Stimulated activated memory B cell treated with anti-CD40 and anti-IgM and Interleukin-4, amounts not matched to agents 10 μg/mL and 1 μg/mL and 100 μg/mL, for 72 hours (primary cell): ENCODE measurements at places on chromosomes 12 and 14.

GRCh38 chr14:61111209-61111665 is 130.2 kb downstream of the SLC38A6 start:
- H3K4me1 ChIP-seq, result peaks cover 6% of the 10 kb centered on the region
- no peak for ATAC-seq
- H3K27me3 ChIP-seq, result peaks cover 20% of the 10 kb centered on the region
- H3K36me3 ChIP-seq, result peaks cover 16% of the 10 kb centered on the region

- ATAC-seq, result peak; percentile 90
- H3K27ac ChIP-seq, result no peak overlapping the region
- peaks cover 18% of the 10 kb centered on the region for H3K4me1 ChIP-seq
- H3K27me3 ChIP-seq, result peaks cover 43% of the 10 kb centered on the region
- no peaks in the 10 kb centered on the region for H3K36me3 ChIP-seq
These were observed 90.2 kb downstream of the NTN4 start for GRCh38 chr12:95700316-95700785.

- no peaks in the 10 kb centered on the region for H3K36me3 ChIP-seq
- H3K4me1 ChIP-seq, result no peaks in the 10 kb centered on the region
- H3K4me3 ChIP-seq, result no peak overlapping the region
- H3K27me3 ChIP-seq, result peaks cover 8% of the 10 kb centered on the region
These were observed 258.8 kb upstream of the USP15 start for GRCh38 chr12:62001424-62001823.

- peaks cover 13% of the 10 kb centered on the region for H3K36me3 ChIP-seq
- H3K4me3 ChIP-seq, result peak overlapping the region; percentile 46
- H3K27me3 ChIP-seq, result no peaks in the 10 kb centered on the region
- no peak overlapping the region for H3K27ac ChIP-seq
These were observed 8.5 kb downstream of the AMN start for GRCh38 chr14:102930753-102931579.

GRCh38 chr12:82682326-82682725 is 4.4 kb upstream of the TMTC2 start:
- ATAC-seq, result no peak
- no peaks in the 10 kb centered on the region for H3K36me3 ChIP-seq
- H3K4me3 ChIP-seq, result no peak overlapping the region
- no peak overlapping the region for H3K27ac ChIP-seq

DNA sequence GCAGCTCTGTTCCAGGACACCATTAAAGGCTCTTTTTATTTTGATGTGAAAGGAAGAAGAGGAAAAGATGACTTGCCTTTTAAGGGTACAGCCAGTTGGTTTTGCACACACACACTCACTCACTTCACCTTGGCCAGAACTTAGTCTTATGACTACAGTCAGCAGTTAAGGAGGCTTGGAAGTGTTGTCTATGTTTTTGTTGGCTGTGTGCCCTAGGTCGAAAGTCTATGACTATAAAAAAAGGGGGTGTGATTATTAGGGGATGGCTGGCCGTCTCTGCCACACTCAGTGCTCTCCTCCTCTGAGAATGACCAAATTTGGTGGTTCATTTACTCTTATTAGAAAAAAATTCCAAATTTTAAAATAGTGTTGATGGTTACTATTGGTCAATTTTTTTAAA is 139.5 kb upstream of the OTX2 start:
- ATAC-seq, result no peak
- peaks cover 10% of the 10 kb centered on the region for H3K27me3 ChIP-seq
- H3K27ac ChIP-seq, result no peak overlapping the region
- no peaks in the 10 kb centered on the region for H3K4me1 ChIP-seq
- no peak overlapping the region for H3K4me3 ChIP-seq

DNA sequence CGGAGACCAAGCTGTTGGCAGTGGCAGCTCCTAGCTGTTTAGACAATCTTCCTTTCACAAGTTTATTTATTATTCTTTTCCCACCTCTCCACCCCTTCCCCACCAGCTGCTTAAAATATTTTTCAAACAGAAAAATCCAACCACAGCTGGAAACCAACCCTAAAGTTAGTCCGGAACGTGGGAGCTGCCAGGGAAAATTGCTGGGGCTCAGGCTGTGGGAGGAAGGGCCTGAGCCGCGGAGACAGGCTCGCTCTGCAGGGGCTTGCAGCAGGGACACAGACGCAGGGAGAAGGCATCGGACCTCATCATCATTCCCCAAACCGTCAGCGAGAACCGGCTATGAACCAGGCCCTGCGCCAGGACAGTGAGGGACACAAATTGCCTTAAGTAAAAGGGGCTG is 16.1 kb upstream of the TMEM106C start:
- H3K27me3 ChIP-seq, result peaks cover 51% of the 10 kb centered on the region
- no peak for ATAC-seq
- no peak overlapping the region for H3K4me3 ChIP-seq
- no peaks in the 10 kb centered on the region for H3K36me3 ChIP-seq

GRCh38 chr12:67456431-67456901 is 187.3 kb downstream of the CAND1 start:
- no peak overlapping the region for H3K4me3 ChIP-seq
- no peaks in the 10 kb centered on the region for H3K27me3 ChIP-seq
- peaks cover 25% of the 10 kb centered on the region for H3K4me1 ChIP-seq
- H3K27ac ChIP-seq, result no peak overlapping the region

- H3K27ac ChIP-seq, result no peak overlapping the region
- peaks cover 6% of the 10 kb centered on the region for H3K4me1 ChIP-seq
- H3K27me3 ChIP-seq, result no peaks in the 10 kb centered on the region
- ATAC-seq, result no peak
- peaks cover 5% of the 10 kb centered on the region for H3K36me3 ChIP-seq
- H3K4me3 ChIP-seq, result no peak overlapping the region
These were observed 296.1 kb downstream of the AKAP6 start for GRCh38 chr14:32625211-32625610.

- H3K27me3 ChIP-seq, result peaks cover 8% of the 10 kb centered on the region
- H3K27ac ChIP-seq, result no peak overlapping the region
- ATAC-seq, result no peak
- H3K4me3 ChIP-seq, result no peak overlapping the region
- H3K36me3 ChIP-seq, result no peaks in the 10 kb centered on the region
These were observed 17.7 kb upstream of the STXBP6 start for GRCh38 chr14:25067600-25067999.

DNA sequence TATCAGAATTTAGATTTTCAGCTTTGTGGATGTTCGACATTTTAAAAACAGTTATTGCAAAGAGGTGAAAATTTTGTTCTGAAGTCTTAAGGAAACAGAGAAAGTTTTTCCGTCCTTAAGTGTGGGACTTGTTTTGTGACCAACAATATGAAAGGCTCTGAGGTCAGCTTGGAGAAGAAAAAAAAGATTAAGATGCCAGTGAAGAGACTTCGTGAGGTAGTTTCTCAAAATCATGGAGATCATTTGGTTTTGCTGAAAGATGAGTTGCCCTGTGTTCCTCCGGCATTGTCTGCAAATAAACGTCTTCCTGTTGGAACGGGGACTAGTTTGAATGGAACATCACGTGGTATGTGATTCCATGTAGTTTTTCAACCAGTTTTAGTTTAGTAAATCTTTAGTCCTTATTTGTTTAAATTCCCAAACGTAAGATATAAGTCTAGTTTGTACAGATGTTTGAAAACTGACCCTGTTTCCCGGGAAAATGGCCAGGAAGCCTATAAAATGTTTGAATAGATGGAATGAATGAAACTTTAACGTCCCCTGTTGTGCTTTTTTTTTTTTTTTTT is 682 bp downstream of the KIAA0586 start:
- H3K4me1 ChIP-seq, result peaks cover 29% of the 10 kb centered on the region
- H3K4me3 ChIP-seq, result peak overlapping the region; percentile 80
- H3K27ac ChIP-seq, result peak overlapping the region; percentile 93
- no peak for ATAC-seq
- H3K36me3 ChIP-seq, result peaks cover under 1% of the 10 kb centered on the region

DNA sequence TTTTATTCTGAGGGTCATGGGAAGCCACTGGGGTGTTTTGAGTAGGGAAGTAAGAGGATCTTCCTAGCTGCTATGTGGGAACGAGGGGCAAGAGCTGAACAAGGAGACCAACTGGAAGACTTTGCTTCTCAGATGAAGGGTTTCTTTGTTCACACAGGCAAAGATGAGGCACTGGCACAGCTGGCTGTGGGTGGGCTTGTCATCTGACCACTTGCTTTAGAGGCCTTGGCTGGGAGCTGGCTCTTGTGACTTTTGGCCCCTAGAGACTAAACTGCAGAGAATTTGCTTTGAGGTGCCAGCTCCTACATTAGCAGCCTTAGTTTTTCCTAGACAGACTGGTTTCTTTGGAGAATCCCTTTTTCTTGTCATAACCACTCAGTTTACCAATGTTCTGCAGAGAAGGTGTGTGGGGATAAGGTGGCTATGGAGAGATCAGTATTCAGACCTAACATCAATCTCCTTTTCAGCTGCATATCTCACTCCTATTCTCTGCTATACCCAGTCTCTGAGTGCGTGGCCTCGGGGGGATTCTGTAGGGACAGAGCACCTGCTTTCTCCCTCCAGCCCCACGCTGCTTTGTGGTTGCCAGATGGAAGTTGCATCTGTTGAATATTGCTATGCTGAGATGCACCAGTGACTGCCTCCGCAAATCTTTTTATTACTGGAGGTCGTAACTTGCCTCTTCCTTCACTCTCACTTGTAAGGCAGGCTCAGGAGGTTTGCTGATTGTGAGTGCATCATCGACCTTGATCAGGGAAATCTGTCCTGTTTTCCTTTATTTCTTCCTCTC is 12.7 kb downstream of the PPP2R5C start:
- H3K36me3 ChIP-seq, result no peaks in the 10 kb centered on the region
- H3K4me1 ChIP-seq, result peaks cover 50% of the 10 kb centered on the region
- peak overlapping the region; percentile 69 for H3K27ac ChIP-seq

- H3K27me3 ChIP-seq, result peaks cover 18% of the 10 kb centered on the region
- peak overlapping the region; percentile 73 for H3K4me3 ChIP-seq
- H3K36me3 ChIP-seq, result no peaks in the 10 kb centered on the region
- ATAC-seq, result peak; percentile 80
- H3K4me1 ChIP-seq, result peaks cover 34% of the 10 kb centered on the region
- H3K27ac ChIP-seq, result peak overlapping the region; percentile 77
These were observed 55.6 kb upstream of the PPP2R5C start for GRCh38 chr14:101705733-101706508.

GRCh38 chr12:116609319-116610114 is 50.3 kb downstream of the MAP1LC3B2 start:
- no peaks in the 10 kb centered on the region for H3K36me3 ChIP-seq
- H3K4me1 ChIP-seq, result peaks cover 14% of the 10 kb centered on the region
- H3K27ac ChIP-seq, result no peak overlapping the region

- H3K27me3 ChIP-seq, result no peaks in the 10 kb centered on the region
- no peak for ATAC-seq
- no peak overlapping the region for H3K4me3 ChIP-seq
- H3K27ac ChIP-seq, result no peak overlapping the region
- peaks cover 19% of the 10 kb centered on the region for H3K4me1 ChIP-seq
- peaks cover 14% of the 10 kb centered on the region for H3K36me3 ChIP-seq
These were observed 499.2 kb upstream of the ATP2B1 start for GRCh38 chr12:90207799-90208198.

GRCh38 chr12:13211859-13212664 is 15.5 kb downstream of the EMP1 start:
- peaks cover 12% of the 10 kb centered on the region for H3K4me1 ChIP-seq
- H3K4me3 ChIP-seq, result no peak overlapping the region
- ATAC-seq, result peak; percentile 56
- H3K36me3 ChIP-seq, result no peaks in the 10 kb centered on the region
